ENCODE measurements at places on chromosomes 5 and 9.

GRCh38 chr9:82597241-82598203 lies 465.4 kb downstream of the RASEF start:
- no peak for DNase-seq

- no peak for DNase-seq
Measured at GRCh38 chr9:110509792-110510191, 69.7 kb downstream of the SVEP1 start.

- DNase-seq: no peak
Measured at GRCh38 chr9:120912958-120913646, 13.5 kb downstream of the TRAF1 start.

- no peak for DNase-seq
Measured at GRCh38 chr9:107034831-107035230, 171.9 kb downstream of the ZNF462 start.

DNA sequence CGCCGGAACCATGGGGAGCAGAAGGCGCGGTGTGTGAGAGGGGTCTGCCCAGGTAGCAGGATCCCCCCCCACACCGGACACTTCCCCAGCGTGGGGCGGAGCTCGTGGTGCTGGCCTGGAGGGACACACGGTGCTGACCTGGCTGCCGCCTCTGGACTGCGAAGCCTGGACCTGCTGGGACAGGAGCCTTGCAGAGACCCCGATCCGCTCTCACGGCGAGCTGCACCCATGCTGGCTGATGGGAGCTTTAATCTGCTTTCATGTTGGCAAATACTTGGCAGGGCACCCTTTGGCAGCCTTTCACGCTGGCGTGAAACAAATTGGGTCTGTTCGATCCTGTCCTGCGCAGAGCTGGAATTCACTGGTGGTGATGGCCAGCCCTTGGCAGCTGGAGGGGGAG lies 7.4 kb downstream of the NKD2 start:
- DNase-seq: no peak

DNA sequence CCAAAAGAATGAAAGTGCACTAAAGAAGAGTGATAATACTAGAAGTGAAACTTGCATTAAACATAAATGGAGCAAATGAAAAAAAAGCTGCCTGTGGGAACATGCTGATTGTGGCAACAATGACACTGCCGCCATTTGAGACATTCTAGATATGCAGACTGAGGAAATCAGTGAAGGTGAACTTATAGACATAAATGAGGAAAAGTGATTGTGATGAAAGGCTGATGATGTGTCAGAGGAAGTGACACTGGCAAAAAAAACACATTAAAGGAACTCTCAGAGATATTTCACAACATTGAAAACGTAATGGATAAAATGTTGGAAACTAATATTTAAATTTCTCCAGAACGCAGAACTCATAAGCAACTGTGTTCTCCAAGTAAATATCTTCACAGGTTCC lies 1.2 kb downstream of the ERCC8 start:
- DNase-seq: no peak

GRCh38 chr5:130546211-130546610 lies 618.8 kb downstream of the HINT1 start:
- DNase-seq: no peak

GRCh38 chr5:120613729-120614128 lies 149.6 kb downstream of the PRR16 start:
- DNase-seq: no peak

GRCh38 chr9:121779381-121780117 lies 128.1 kb downstream of the DAB2IP start:
- DNase-seq: no peak

DNA sequence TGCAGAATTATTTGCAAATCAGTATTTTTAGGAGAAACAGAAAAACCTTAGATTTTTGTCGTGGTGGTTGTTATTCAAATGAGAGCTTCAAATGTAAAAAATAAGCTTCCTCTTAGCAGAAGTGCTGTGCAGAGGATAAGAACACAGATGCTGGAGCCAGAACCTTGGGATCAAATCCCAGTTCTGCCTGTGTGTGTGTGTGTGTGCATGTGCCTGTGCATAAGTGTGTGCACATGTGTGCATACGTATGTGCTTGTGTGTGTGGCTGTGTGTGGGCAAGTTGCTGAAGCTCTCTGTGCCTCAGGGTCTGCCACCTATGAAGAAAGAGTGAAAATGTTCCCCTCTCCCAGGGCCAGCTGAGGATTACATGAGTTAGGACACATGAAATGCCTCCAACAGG lies 8.6 kb downstream of the DAP start:
- no peak for DNase-seq

DNA sequence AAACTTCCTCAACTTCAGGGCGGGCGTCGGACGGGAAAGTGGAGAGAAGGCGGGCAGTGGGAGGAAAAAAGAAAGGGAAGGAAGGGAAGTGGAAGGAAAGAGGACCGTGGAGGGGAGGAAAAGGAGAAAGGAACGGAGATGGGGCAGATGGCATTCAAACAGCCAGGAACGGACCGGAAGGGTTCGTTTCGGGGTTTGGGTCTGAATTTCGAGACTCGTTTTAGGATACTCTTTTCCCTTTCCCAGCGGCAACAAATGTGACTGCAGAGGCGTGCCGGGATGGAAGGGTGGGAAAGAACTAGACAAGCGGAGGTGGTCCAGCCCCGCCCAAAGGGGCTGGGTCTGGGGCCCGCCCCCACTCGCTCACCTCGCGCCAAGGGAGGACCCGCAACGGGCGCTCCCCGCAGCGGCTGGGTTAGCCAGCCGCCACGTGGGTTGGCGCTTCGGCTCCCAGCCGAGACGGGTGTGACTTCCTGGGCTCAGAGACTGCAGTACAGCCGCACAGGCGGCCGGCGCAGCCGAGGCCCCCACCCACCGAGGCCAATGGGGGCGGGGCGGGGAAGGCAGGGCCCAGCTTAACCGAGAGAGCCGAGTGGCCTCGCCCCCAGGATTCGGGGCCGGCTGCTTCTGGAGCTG lies 2.7 kb downstream of the VCAN start:
- DNase-seq: no peak

DNA sequence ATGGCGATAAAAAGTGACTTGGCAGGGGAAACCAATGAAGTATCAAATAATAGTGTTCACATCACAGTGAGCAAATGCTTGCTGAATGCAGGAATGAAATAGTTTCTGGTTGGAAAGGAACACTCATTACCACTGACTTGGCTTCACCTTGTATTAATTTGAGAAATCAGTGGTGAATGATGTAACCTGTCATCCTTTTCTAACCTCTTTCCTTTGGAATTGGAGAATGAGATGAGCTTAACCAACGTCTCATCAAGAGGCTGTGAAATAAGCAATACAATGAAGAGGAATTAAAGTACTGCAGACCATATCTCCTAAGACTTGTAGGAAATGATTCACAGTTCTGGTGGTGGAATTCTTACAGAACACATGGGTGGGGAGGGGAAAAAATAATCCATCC lies 192.2 kb downstream of the DMAC1 start:
- no peak for DNase-seq

GRCh38 chr5:61298066-61298465 lies 34.0 kb upstream of the ZSWIM6 start:
- DNase-seq: no peak

- DNase-seq: no peak
Measured at GRCh38 chr5:175092691-175093090, 351.3 kb downstream of the DRD1 start.

- DNase-seq: no peak
Measured at GRCh38 chr9:127138444-127138843, 16.0 kb upstream of the ANGPTL2 start.

DNA sequence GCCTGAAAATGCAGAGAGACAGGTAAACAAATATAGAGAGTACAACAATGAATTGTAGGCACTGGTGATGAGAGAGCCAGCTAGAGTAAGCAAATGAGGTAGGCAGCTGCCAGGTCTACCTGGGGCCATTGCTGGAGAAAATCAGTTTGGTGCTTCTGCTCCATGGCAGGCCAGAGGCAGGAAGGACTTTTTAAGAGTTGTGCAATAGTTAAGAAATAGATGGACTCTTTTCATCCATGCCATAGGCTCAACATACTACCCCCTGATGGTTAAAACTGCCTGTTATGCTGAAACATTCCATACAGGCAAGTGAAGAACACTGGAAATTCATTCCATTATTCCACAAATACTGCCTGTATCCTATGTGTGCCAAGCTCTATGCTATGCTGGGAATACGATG lies 86.5 kb upstream of the CCDC112 start:
- DNase-seq: no peak

DNA sequence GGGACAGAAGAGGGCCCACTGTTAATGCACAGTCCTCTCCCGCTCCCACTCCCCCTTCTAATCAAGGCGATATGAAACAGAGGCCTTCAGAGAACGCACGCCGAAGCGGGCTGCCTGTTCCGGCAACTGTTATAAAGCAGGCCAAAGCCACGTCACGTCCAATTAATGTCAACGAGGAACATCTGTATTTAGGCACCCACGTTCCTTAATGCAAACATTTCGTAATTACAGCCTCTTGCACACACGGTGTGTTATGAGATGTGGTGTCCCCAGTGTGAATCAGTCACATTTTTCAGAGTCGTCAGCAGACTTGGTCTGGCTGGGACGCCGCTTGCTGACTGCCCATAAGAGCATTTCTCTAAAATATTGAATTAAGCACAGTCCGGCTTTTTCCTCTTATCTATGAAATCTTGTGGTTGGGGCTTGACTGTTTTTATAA lies 339.0 kb downstream of the NSG2 start:
- DNase-seq: no peak

DNA sequence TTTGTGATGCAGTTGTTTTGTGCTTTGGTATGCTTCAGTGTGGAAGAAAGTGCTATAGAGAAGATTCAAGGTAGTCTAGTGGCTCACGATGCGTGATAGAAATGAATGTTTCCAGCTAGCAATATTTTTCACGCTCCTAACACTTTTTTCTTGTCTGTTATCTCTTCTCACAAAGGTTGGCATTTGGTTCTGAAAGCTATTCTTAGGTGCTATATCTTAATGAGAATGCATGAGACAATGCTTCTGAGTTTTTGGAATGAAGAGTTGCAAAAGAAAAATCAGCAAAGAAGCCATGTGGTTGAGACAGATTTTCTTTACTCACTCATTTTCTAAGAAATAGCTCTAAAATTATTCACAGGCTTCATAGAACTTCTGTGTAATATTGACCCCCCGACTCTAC lies 122.6 kb downstream of the PDE8B start:
- no peak for DNase-seq

DNA sequence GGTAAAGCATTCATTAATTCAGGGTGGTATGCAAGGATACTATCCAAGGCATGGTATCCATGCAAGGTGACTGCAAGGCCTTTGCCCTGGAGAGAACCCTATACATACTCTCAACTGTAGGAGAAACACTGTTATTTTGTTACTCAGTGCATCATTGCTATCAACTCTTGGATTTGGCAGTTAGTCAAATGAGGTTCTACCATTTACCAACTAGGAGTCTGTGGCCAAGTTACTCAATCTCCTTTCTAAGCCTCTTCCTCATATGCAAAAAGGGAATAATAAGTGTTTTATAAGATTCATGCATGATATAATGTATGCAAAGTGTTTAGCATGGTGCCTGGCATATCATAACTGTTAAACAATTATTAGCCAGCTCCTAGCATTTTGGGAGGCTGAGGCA lies 4.0 kb downstream of the PCDHGC3 start:
- DNase-seq: no peak

- no peak for DNase-seq
Measured at GRCh38 chr5:86605881-86606280, 11.9 kb upstream of the COX7C start.

GRCh38 chr5:39464088-39464487 lies 39.3 kb upstream of the DAB2 start:
- DNase-seq: no peak

- DNase-seq: no peak
Measured at GRCh38 chr5:130151239-130151638, 247.0 kb downstream of the CHSY3 start.

GRCh38 chr9:15421990-15422371 lies 695 bp upstream of the SNAPC3 start:
- DNase-seq: no peak

GRCh38 chr9:113129884-113130283 lies 20.9 kb upstream of the SLC31A2 start:
- no peak for DNase-seq

GRCh38 chr5:173785866-173786265 lies 102.3 kb upstream of the CPEB4 start:
- DNase-seq: no peak

- DNase-seq: no peak
Measured at GRCh38 chr9:74598874-74599273, 101.7 kb downstream of the RORB start.

DNA sequence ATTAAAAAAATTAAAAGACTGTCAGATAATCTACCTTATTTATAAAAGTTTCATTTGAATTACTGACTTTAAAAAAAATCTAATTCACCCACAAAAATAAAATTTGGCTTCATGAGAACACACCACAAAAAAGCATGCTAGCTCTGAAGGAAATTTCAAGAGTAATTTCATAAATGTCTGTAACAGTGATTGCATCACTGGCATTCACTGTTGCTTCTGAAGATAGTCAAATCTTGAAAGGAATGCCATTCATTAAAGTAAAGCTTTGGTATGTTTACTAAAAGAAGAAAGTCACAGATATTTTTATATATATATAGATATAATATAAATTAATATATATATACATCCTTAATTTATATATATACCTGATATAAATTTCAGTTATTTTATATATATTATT lies 43.4 kb downstream of the NADK2 start:
- DNase-seq: no peak

DNA sequence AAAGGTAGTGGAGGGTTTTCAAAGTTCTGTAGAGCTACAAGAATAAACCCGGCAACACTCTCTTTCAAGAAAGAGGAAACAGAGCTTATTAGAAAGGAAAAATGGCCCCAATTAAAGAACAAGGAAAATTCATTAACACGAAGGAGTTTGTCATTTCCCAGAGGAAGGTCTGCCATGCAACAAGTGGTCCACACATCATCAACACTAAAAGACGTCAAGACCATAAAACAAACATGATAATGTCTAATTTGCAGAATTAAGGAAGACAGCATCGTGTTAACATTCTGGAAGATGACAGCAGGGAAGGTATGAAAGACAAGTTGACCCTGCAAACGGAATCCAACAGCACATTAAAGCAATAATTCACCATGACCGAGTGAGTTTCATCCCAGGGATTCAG lies 28.6 kb upstream of the NRARP start:
- no peak for DNase-seq

GRCh38 chr5:167783145-167783817 lies 508.2 kb upstream of the WWC1 start:
- DNase-seq: no peak

GRCh38 chr9:78278801-78279200 lies 18.1 kb upstream of the PSAT1 start:
- no peak for DNase-seq

GRCh38 chr5:149893403-149893931 lies 51.1 kb downstream of the PDE6A start:
- no peak for DNase-seq

DNA sequence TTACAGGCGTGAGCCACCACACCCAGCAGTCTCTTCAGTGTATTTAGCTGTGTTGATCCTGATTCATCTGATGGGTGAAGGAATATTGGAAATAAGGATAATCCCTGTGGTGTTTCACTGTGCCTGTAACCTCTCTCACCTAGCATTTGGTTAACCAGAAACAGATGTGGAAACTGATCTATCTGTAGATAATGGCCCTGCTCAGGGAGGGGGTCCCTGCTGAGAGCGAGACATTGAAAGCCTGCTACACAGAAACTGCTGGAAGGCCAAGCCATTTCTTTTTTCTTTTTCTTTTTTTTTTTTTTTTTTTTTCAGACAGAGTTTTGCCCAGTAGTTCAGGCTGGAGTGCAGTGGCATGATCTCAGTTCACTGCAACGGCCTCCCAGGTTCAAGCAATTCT lies 28.4 kb downstream of the QRFP start:
- DNase-seq: no peak
